Cerebellum (tissue), 4 donors: ENCODE measurements at places on chromosomes 4 and X. TPM values are rescaled to one million over a fixed set of nuclear protein-coding genes. Genes with fewer than 3 reads are reported as not detected.
A peak's percentile ranks its signal among the peaks of the same experiment; 100 is the strongest.

UCP1 gene
- not detected for total RNA-seq

AMMECR1 gene
- total RNA-seq = 5.7 TPM

MTNR1A gene
- total RNA-seq = 1.8 TPM

IL1RAPL2 gene
- 11.2 TPM for total RNA-seq

GRCh38 chr4:11428231-11428898, at the start of gene HS3ST1:
TSS of gene HS3ST1 (minus strand) at chr4:11428894. CDS start at chr4:11400005, 28,889 bp downstream.
- DNase-seq = peak; percentile 44

DNA sequence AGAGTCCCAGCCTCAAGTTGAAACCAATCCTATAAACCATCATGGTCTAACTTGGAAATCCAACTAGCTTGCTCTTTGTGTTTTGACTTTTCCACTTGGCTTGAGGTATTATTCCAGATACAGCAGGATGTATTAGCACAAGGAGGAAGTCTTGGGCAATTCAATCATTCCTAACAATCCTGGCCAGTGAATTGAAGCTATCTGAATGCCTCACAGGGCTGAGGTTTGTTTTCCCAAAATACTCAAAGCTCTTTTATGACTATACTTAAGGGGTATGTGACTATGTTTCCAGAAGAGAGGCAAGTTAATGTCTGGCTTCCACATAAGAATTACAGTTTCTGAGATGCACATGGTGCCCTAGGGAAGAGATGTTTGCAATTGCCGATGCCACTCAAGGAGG, 66.8 kb upstream of the SH3RF1 start:
- no peak for DNase-seq

DNA sequence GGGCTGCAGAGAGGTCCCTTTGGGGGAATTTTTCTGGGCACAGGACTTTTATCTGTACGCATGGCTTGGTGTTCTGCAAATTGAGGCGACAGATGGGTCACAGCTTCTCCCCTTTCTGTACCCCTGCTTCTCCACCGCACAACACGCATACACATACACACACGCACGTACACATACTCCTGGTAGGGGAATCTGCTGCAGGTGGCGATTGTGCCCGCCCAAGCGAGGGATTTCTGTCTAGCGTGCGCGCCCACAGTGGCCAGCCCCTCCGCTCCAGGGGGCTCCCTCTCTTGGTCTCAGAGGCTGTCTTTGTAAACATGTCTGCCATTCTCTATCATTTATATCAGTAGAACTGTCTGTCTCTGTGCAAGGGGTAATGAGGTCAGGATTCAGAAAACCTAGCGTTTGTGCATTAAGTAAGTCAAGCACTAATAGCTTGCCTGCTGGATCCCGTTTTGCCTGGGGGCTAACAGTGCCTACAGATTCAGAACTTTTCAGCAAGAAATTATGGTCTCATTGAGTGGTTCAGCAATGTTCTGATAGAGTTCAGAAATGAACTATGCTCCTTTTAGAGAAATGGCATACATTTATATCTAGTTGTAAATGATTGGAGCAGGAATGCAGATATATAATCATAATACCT, 2.2 kb downstream of the GRID2 start:
- DNase-seq = peak; percentile 69

GRCh38 chrX:80513625-80514024, 93.4 kb downstream of the TENT5D start:
- no peak for DNase-seq

DNA sequence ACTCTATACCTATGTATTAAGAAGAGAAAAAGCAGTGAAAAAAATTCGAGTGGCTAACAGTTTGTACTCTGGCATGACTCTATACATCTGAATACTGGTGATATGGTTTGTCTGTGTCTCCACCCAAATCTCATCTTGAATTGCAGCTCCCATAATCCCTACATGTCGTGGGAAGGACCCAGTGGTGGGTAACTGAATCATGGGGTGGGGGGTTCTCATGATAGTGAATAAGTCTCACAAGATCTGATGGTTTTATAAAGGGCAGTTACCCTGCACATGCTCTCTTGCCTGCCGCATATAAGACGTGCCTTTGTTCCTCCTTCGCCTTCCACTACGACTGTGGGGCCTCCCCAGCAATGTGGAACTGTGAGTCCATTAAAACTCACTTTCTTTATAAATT, 70.4 kb downstream of the LRBA start:
- DNase-seq = no peak

DNA sequence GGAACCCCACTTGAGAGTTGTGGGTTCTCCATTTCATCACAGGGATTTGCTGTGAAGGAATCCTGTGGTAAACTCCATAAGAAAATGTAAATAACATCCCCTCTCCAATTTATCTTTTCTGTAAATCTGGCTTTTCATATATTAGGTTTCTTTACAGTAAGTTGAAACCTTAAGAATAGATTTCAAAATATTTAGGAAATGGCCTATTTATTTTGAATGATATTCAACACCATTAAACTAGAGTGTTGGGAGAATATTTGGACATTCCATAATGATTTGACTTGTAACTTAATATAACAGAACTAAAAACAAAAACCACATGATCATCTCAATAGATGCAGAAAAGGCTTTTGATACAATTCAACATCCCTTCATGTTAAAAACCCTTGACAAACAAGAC, 197.3 kb upstream of the PGRMC2 start:
- DNase-seq = no peak

DNA sequence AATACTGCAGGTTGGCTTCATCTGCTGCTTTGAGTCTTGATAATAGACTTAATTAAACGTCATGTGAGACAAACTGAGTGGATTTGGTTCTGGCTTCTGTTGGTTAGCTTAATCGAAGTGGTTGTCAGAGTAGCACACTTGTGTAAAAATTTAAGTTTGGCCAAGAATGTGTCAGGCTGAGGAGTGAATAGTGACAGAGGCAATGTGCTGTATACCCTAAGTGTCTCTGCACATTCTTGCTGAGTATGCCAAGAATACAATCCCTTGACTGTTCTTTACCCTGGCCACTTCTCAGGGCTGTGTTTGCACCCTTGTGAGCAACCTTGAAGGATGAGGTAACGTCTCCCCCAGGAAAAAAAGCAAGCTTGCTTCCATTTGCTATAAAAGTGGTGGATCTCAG, 14.9 kb downstream of the RPS3A start:
- no peak for DNase-seq

- no peak for DNase-seq
These were observed 409.4 kb upstream of the PABPC4L start for GRCh38 chr4:134610956-134611355.

- no peak for DNase-seq
These were observed 96.2 kb upstream of the CCSER1 start for GRCh38 chr4:90030953-90031352.
